ENCODE measurements at places on chromosomes 7 and 10.
A peak's percentile ranks its signal among the peaks of the same experiment; 100 is the strongest.

DNA sequence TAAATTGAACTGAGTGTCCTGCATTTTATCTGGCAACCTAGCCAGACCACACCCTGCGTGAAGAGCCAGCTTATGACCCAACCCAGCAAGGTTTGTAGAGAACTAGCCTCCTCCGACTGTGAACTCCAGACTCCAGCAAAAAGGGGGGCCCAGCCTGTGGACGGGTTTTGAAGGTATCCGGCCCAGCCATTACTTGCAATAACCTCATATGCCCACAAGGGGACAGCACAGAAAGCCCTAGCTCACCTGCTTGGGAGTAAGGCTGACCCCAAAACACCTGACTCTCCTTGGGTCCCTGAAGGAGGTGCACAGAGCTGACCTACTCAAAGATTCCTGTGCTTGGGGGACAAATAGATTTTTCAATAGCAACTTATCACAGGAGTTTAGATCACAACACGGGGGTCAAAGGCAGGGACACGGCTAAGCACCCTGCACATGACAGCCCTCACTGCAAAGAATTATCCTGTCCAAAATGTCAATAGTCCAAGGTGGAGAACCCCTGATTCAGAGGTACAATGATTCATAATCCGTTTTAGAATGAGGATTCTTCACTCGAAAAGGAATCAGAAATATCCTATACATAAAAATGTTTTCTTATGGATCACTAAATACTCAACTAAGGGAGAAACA is 4.6 kb downstream of the TRPV6 start:
- peak; percentile 47 for DNase-seq

DNA sequence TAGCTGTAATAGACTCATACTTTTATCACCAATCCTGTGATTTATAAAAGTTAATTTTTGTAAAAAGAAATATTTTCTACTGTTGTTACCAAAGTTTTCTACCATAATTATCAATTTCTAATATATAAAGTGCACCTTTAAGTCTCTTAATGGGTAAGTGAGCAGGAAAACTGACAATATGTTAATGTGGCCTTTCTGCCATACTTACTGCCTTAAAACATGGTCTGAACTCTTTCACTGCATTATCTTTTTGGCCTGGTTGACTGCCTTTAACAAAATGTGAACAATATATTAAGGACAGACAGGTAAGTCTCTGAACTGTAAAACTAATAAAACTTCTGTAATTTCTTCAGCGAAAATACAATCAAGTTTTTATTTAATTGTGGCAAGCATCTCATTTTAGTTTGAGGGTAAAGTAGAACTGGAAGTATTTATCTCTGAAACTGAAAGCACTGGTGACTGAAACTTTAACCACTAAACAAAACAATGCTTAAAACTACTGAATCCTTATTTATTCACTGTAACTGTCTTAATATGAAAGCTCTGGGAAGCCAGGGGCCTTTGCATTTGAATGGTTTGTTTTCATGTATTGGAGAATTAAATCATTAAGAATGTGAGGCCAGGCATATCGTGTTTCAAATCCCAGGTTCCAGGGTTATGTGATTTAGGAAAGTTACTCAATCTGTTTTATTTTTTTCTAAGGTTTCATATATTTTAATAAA is 948.8 kb upstream of the POT1 start:
- no peak for DNase-seq

GRCh38 chr7:34247468-34247867 is 342.1 kb downstream of the BMPER start:
- peak; percentile 66 for DNase-seq

- DNase-seq = no peak
Measured at GRCh38 chr7:39890411-39890810, 59.6 kb upstream of the CDK13 start.

DNA sequence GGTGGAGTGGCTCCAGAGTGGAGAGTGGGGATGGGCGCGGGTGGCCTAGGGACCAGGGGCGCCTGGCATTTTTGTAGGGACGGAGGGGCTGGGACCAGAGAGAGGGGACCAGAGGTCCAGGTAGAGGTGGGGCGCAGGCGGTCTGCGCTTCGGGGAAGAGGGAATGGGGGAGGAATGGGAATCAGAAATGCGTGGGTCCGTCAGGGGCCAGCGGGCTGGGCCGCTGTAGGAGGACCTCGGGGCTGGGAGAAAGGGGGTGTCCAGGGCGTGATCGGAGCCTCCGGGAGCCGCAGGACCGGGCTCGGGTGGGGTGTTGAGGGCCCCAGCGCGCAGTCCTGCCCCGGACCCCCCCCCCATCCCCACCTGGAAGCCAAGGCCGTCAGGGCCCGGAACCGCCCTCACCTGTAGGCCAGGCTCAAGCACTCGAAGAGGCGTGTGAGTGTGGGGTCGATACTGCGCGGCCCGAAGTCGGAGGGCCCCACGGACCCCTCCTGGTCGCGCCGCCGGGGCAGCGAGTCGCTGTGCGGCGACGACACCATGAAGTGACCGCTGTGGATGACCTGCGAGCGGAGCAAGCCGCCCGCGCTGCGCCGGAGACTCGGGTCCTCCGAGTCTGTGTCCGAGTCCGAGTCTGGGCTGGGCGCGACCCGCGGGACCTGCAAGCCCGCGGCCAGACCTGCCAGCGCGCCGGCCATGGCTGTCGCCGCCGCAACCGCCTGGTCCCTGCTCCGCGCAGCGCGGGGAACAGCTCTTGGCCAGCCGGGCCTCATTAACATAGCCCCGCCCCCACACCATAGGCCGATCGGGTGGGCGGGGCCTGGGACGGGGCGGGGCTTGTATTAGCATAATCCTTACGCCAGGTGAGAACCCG is at the start of gene MLXIPL:
Gene MLXIPL, minus strand, starts transcription at position 725 of the 871 bp plus-strand sequence. Its CDS starts 30 bp downstream, at position 695.
- DNase-seq = peak; percentile 87

DNA sequence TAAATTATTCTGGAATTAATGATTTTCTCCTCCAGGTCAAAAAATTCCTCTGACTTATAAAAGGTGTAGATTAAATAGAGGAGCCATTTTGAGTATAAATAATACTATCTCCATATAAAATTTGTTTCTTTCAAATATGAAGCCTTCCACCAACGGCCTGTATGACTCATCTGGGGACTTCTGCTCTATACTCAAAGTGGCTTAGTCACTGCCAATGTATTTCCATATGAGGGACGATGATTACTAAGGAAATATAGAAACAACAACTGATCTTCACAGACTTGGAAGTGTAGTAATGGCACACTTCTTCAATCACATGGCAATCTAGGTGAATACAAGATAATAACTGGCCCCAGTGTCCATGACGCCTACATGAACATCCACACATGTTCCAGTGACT is 335.6 kb upstream of the HGF start:
- DNase-seq = peak; percentile 86

All from GM23248 (cell line).